ENCODE measurements at places on chromosomes 6 and 20.

GRCh38 chr6:80464901-80465300 lies 358.4 kb downstream of the BCKDHB start:
- no peaks in the 10 kb centered on the region for H3K36me3 ChIP-seq
- H3K4me1 ChIP-seq: no peaks in the 10 kb centered on the region

- no peaks in the 10 kb centered on the region for H3K36me3 ChIP-seq
- DNase-seq: no peak
- no peaks in the 10 kb centered on the region for H3K4me1 ChIP-seq
- no peaks in the 10 kb centered on the region for H3K27me3 ChIP-seq
- H3K27ac ChIP-seq: no peak overlapping the region
- no peak overlapping the region for H3K4me3 ChIP-seq
Observed at GRCh38 chr6:34949636-34950035, 60.6 kb downstream of the ANKS1A start.

DNA sequence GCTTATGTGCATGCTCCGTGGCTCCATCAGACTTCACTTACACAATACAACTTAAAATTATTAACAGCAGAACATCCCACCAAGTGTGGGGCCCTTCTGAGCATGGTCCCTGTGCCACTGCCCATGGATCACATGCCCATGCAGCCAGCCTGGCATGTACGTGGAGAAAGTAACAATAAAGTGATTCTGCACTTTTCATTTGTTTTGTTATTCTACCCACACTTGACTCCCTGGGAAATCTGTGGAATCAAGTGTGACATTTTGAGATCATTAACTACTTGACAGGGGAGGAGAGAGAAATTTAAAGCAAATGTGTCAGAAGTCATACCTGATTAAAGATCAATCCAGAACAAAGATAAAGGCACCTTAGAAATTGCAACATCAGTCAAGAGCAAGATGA lies 112.0 kb downstream of the ISM1 start:
- H3K4me1 ChIP-seq: no peaks in the 10 kb centered on the region
- no peaks in the 10 kb centered on the region for H3K27me3 ChIP-seq
- H3K36me3 ChIP-seq: no peaks in the 10 kb centered on the region
- no peak overlapping the region for H3K4me3 ChIP-seq
- H3K27ac ChIP-seq: no peak overlapping the region

- H3K36me3 ChIP-seq: peaks cover 32% of the 10 kb centered on the region
- H3K4me3 ChIP-seq: no peak overlapping the region
- H3K27me3 ChIP-seq: no peaks in the 10 kb centered on the region
- peaks cover under 1% of the 10 kb centered on the region for H3K4me1 ChIP-seq
- DNase-seq: no peak
Observed at GRCh38 chr20:4781211-4781610, 59.5 kb downstream of the PRND start.

DNA sequence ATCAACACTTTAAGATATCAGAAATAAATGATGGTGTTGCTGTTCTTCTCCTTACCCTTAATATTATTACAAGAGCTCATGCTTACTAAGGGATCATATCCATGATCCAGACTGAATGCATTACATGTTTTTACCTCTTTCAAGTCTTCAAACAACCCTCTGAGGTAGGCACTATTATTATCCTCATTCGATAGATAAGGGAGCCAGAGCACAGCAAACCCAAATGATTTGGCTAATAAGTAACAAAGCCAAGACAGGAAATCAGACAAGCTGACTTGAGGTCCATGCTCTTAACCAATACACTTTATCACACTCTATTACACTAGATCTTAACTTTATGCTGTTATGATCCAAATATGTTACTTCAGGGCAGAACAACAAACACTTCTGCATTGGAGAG lies 145.9 kb downstream of the RALGAPA2 start:
- H3K27me3 ChIP-seq: peaks cover 2% of the 10 kb centered on the region
- H3K27ac ChIP-seq: no peak overlapping the region
- H3K4me1 ChIP-seq: no peaks in the 10 kb centered on the region
- no peaks in the 10 kb centered on the region for H3K36me3 ChIP-seq
- DNase-seq: no peak

DNA sequence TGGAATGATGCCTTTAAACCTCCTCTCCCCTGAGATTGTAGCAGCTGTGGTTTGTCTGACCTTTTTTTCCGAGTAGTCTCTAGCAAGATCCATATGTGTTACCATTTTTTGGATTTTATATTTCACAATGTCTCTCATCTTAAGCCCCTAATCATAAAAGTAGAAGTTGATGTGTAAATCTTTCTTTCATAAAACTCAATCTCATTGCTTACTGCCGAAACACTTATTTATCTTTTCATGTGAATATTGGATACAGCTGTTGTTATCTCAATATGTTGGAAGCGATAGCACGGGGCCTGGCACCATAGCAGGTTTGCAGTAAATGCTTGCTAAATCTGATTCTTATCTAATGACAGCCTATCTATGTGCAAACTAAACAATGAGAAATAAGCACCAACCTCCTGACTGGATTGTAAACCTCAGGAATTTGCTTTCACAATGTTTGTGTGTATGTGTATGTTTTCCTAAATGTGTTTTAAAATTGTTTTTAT lies 14.2 kb downstream of the SMPDL3A start:
- peaks cover 3% of the 10 kb centered on the region for H3K36me3 ChIP-seq
- H3K4me1 ChIP-seq: no peaks in the 10 kb centered on the region
- no peak overlapping the region for H3K4me3 ChIP-seq
- H3K27ac ChIP-seq: no peak overlapping the region
- H3K27me3 ChIP-seq: no peaks in the 10 kb centered on the region

DNA sequence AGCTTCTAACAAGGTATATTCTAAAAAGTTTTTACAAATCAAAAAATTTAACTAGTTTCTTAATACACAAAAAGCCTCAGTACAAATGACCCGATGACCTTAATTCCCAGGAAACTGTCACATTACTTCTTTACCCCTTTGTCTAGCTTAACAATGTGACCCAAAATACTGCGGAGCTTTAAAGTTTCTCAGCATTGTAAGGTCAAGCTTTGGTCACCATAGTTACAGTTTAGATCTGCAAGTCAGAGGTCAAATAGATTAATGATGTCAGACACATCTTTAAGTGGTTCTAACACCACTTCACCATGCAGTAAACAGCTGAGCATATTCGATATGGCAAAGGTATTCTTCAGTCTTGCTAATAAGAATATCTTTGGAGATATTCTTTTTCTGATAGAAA lies 36.8 kb upstream of the FLRT3 start:
- no peak overlapping the region for H3K4me3 ChIP-seq
- no peaks in the 10 kb centered on the region for H3K36me3 ChIP-seq
- H3K27ac ChIP-seq: no peak overlapping the region
- no peaks in the 10 kb centered on the region for H3K4me1 ChIP-seq
- no peaks in the 10 kb centered on the region for H3K27me3 ChIP-seq

DNA sequence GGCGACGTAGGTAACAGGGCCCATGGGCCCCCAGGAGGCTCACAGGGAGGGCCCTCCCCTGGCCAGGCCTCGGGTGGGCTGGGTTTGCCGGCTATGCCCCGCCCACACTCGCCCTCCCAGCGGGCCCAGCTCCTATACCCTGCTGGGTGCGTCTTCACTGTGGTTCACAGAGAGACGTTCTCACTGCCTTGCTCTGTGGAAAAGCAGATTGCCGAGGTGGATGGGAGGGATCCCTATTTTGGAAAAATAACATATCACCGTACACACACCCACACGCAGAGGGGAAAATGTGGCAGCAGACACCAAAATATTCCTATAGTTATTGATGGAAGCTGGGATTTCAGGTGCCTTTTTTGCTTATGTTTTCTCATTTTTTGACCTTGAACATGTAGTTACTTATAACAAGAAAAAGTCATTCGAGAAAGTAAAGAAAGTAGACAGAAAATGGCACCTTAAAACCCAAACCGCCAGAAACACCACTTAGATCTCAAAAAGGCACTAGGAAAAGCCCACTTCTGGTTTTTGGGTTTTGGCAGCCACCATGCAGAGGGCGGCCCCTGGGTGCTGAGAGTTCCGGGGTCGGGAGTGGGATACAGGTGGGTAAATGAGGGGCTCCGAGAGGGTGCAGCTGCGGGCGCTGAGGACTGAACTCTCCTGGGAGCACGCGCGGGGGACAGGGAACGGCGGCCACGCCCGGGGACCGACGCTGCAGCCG lies 49.4 kb downstream of the TMEM242 start:
- no peak for DNase-seq
- peaks cover 38% of the 10 kb centered on the region for H3K4me1 ChIP-seq
- H3K4me3 ChIP-seq: peak overlapping the region; percentile 57

GRCh38 chr6:161091972-161092701 lies 100.6 kb downstream of the MAP3K4 start:
- no peak overlapping the region for H3K4me3 ChIP-seq
- H3K27me3 ChIP-seq: no peaks in the 10 kb centered on the region
- H3K4me1 ChIP-seq: no peaks in the 10 kb centered on the region

DNA sequence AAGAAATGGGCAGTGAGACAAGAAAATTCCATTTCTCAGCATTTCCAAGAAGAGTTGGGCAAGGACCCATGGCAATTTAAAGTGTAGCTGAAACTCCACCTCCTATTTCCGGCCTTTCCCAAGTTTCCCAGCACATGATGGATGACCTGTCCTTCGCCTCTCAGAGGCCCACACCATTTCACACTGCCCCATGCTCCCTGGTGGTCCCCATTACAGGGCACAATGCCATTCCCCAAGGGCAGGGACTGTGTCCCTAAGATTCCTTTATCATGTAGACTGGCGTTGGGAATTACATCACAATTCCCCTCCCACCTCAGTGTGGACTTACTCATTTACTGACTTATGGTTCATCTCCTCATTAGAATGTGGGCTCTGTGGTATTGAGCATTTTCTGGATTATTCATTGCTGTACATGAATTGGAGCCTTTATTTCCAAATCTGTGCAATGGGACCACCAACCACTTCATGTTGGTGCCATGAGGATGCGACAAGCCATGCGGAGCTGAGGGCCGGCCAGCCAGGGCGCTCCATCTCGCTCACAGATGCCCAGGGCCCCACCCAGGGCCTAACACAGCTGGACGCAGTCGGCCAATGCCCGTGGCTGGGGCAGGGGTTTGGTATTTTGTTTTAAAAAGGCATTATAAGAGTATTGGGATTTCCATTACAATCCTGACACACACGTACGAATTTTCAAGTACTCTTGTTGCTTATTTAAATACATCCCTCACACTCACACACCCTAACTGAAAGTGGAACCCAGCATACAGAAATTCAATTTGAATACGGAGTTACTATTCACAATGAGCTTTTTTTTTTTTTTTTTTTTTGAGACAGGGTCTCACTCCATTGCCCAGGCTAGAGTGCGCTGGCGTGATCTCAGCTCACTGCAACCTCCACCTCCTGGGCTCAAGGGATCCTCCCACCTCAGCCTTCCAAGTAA lies 5.4 kb downstream of the ACSS1 start:
- H3K4me3 ChIP-seq: no peak overlapping the region
- H3K4me1 ChIP-seq: peaks cover 81% of the 10 kb centered on the region
- H3K36me3 ChIP-seq: peaks cover 12% of the 10 kb centered on the region
- DNase-seq: no peak
- H3K27ac ChIP-seq: peak overlapping the region; percentile 79

GRCh38 chr6:34370361-34370760 lies 22.1 kb downstream of the NUDT3 start:
- H3K27ac ChIP-seq: no peak overlapping the region
- H3K4me1 ChIP-seq: no peaks in the 10 kb centered on the region
- DNase-seq: no peak
- no peaks in the 10 kb centered on the region for H3K27me3 ChIP-seq

GRCh38 chr6:49548613-49549304 lies 1.7 kb upstream of the C6orf141 start:
- peaks cover 30% of the 10 kb centered on the region for H3K27me3 ChIP-seq
- peaks cover 14% of the 10 kb centered on the region for H3K4me1 ChIP-seq
- no peak for DNase-seq
- no peak overlapping the region for H3K4me3 ChIP-seq

DNA sequence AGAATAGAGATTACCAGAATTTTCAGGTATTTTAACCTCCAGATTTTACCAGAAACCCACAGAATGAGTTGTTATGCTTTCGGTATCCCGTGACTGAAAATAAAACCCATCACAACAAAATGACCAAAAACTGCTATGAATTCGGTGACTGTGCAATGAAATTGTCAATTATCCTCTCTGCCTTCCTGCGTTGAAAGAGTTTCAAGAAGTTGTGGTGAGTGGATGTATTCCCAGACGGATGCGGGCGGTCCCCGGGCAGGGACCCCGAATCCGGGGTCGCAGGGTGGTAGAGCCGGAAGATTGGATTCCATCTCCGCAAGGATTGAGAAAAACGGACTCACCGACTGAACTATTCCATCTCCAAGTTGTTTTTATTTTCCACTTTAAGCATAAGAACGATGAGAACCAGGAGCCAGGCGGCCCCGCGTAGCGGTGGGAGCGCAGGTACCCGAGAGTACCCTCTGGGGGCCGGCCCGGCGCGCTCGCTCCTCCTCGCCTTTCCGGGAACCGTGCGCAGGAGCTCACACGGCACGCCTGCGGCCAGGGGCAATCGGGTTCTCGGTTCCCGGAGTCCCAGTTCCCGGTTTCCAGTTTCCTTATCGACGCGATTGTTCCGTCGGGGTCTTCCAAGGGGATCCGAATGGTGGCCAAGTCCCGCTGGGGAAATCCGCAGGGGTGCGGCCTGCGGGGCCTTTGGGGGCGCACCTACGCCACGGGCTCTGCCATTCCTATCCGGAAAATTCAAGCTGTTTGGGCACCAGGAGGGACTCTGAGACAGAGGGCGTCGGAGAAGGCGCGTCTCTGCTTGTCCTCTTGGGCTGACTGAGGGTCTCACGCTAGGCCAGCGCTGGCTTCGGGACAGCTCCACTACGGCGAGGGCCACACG lies 104.9 kb upstream of the PRDM1 start:
- DNase-seq: no peak
- H3K36me3 ChIP-seq: no peaks in the 10 kb centered on the region
- peak overlapping the region; percentile 16 for H3K4me3 ChIP-seq
- no peak overlapping the region for H3K27ac ChIP-seq

Measured in spinal cord (tissue), 10 donors.